Stimulated activated CD4-positive, alpha-beta T cell treated with anti-CD3 and anti-CD28 coated beads, Interleukin-12 subunit alpha, Interleukin-12 subunit beta, amount 100 ng/mL, for 4 hours (primary cell): ENCODE measurements at places on chromosomes 7 and 10.

- no peak for DNase-seq
These were observed 52.2 kb upstream of the INHBA start for GRCh38 chr7:41755096-41755495.

DNA sequence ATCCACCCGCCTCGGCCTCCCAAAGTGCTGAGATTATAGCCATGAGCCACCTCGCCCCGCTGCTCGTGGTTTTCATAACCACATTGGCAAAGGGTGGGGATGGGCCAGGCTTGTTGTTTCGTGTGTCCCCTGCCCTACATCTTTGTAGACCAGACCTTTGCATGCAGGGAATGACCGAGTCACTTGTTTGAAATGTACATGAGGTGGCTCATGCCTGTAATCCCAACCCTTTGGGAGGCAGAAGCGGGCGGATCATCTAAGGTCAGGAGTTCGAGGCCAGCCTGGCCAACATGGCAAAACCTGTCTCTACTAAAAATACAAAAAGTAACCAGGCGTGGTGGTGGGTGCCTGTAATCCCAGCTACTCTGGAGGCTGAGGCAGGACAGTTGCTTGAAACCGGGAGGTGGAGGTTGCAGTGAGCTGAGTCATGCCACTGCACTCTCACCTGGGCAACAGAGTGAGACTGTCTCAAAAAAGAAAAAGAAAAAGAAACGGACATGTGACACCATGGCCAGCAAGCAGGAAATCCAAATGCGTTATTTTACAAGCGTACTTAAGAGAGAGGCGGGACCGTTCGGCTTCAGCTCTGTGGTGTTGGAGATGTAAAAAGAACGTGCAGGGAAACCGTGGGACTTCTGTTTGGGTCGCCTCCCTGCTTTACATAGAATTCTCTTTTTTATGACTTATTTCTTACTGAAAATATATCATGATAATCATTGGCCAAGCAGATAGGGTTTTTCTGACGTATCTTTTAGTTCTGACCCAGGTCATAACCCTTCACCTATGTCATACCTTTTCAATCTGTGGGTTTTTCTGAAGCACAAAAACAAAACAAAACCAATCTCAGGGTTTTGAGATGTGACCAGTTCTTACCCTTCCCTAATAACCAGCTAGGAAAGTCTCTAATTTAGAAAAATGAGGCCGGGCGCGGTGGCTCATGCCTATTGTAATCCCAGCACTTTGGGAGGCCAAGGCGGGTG is 45.1 kb downstream of the WIPI2 start:
- no peak for DNase-seq

GRCh38 chr10:59561477-59562121 is 148.1 kb downstream of the SLC16A9 start:
- no peak for DNase-seq

- no peak for DNase-seq
These were observed 147.1 kb downstream of the BUB3 start for GRCh38 chr10:123301077-123301857.

DNA sequence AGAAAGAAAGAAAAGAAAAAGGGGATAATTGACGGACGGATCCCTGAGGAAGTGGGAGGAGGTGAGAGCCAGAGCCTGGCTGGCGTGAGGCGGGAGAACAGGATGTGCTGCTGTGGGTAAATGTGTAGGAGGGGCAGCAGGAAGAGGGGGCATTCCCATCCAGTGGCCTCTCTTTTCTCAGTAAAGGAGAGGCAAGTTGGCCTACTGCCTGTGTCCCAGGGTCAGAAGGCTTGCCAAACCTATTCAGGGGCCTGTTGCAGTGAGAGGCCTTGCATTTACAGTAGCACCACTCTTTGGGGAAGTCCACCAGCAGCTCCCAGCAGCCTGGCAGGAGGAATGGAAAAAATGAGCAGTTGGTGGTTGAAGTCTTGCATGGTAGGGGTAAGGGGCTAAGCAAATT is 26.6 kb upstream of the ASCC1 start:
- DNase-seq = no peak

GRCh38 chr7:87759501-87759900 is 116.7 kb downstream of the SLC25A40 start:
- DNase-seq = no peak

GRCh38 chr10:485776-486175 is 203.7 kb downstream of the DIP2C start:
- DNase-seq = no peak

DNA sequence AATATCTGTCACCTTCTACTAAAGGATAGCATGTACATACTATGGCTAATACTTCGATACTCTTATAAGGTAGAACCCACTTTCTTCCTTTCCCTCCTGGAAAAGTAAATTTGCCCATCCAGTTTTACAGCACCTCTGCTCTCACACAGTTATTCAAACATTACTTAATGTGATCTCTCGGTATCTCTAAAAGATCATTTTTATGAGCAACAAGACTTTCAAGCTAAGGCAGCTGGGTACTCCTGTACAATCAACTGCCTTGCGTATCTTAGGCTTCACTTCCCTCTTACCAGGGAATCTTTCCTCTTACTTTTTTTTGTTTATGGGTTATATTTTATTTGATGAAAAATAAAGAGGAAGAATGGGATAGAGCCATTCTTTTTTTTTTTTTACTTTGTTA is 26.5 kb upstream of the TLL2 start:
- no peak for DNase-seq

DNA sequence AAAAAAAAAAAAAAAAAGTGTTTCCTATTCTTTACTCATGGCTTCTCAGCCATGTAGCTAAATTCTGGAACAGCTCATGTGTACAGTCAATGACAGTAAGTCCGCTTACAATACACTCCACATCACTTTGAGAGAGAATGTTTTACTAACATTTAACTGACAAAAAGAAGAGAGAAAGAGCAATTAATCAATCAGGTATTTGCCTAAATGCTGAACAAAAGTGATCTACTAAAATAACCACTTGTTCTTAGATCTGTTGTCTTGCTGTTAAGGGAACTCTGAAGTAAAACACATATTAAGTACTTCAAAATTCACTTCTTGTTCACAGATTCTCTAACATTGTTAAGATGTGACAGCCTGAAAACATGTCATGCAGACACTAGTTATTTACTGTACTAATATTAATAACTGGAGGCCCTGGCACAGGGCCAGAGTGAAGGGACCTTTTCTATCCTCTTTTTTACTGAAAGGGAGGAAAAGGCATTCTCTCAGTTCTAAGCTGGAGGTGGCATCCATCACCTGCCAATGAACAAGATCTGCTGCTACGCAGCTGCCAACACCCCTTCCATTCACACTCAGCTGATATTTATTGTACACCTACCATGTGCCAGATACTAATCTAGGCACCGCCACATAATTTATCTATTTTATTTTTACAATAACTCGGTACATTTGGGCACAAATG is 72.6 kb downstream of the AHR start:
- no peak for DNase-seq

GRCh38 chr10:131755200-131755599 is 145.6 kb upstream of the PPP2R2D start:
- DNase-seq = no peak

DNA sequence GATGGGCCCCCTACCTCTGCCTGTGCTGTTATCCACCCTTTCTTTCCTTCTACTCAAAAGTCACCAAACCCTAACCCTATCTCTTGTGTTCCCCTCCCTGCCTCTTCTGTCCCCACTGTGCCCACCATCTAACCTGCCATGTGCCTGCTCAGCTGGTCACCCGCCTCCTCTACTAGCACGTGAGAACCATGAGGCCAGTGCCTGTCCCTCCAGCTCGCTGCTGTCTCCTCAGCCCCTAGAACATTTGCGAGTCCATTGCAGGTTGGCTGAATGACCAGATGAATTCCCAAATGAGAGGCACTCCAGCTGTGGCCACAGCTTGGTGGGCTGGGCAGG is 129.0 kb downstream of the ARHGAP22 start:
- DNase-seq = no peak

DNA sequence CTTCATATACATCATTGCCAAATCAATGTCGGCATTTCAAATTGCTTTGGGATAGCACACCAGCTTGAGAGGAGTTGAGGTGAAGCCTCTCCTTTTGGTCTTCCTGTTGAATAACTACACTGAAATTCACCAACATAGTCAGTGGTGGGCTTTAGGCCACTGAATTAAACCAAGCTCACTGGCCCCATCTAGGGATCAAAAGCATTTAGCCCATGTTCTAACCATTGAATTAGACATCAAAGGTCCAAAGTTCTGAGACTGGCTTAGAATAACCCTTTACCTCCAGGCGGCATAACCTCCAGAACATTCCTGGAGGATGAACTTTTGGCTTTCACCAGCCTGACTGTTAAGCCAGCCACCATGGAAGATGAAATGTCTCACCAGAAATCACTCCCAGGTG is 54.6 kb downstream of the BPGM start:
- no peak for DNase-seq
